Activated T-helper 17 cell treated with anti-CD3 and anti-CD28 coated beads, Interleukin-2, amount 50 U/mL, for 72 hours (primary cell): ENCODE measurements at places on chromosomes 4 and X. TPM values are rescaled to one million over a fixed set of nuclear protein-coding genes. Genes with fewer than 3 reads are reported as not detected.

DNA sequence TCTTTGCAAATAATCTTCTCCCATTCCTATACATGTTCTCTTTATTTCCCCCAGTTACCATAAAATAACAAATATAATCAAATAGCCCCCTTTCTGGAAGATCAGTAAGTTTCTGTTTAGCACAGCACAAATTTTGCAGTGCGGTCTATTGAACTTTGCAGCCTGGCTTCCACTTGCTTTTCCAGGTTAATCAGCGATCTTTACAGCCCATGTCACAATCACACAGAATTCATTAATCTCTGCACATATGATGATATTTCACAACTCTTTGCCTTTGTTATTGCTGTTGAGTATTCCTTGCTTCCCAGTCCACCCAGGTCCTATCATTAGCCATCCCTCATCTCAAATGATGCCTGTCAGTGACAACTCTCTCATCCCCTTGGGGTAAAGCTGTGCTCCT is 2358.0 kb downstream of the PCDH7 start:
- no peak for ATAC-seq

DNA sequence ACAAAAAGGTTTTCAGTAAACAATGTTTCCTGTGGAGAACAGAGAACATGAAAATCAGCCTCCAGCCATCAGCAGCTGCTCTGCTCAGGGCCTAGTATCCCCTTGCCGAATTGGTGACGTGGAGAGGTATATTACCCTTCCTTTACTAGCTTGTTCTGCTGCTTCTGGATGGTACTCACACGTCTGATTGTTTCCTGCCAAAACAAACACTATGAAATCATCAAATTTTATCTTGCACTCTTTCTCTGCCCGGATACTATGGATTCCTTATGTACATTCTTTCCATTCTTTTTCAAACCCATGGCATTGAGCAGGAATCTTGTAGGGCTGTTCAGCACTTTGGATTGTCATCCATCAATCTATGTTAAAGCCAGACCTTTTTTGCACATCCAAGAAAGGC is 18.8 kb upstream of the METAP1 start:
- no peak for ATAC-seq

DNA sequence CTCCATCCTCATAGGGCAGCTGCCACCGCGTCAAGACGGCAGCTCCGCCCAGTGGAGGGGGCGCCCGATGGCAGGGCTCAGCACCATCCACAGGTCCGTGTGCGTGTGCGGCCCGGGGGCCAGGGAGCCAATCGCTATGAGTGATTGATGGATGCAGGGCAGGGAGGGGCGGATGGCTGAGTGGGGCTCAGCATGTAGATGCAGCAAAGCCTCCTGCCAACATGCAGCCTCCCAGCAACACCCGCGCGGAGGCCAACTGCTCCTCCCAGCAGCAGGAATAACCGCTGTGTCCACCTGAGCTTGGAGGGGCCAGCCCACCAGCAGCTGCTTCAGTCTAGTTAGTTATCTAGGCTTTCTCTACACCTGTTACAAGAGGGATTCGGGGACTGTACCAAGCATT is 77.4 kb downstream of the MTMR1 start:
- ATAC-seq: no peak

GRCh38 chr4:74254386-74254785 is 53.9 kb upstream of the EPGN start:
- ATAC-seq: no peak

DNA sequence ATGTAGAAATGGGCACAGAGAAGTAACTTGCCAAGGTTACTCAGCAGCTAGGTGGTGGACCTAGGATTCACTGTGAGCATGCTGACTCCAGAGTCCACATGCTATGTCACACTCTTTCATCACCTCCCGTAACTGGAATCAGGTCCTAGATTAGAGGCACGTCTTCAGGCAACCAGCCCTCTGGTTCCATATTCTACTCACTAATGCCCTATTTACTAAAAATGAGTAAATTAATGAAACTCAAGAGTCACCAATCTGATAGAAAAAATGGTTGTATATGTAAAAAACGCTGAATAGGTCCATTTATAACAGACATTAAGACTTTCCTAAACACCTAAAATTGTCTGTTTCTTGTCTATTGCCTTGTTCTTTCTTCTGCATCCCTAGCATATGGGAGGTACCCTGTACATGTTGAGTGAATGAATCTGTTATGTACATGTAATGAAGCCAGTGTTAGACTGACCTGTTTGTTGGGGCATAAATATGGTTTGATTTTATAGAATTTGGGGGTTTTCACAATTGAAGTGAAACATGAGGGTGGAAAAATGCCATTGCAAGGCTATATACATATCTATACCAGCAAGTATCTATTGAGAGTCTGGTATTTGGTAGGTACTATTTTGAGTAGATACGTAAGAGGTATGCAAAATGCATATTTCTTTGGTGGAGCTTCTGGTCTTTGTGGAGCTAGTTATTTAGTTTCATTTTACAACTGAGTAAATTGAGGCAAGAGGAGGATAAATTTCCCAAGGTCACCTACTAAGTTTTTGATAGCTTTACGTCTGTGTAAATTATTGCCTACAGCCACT is 7.5 kb upstream of the RUFY3 start:
- no peak for ATAC-seq

DNA sequence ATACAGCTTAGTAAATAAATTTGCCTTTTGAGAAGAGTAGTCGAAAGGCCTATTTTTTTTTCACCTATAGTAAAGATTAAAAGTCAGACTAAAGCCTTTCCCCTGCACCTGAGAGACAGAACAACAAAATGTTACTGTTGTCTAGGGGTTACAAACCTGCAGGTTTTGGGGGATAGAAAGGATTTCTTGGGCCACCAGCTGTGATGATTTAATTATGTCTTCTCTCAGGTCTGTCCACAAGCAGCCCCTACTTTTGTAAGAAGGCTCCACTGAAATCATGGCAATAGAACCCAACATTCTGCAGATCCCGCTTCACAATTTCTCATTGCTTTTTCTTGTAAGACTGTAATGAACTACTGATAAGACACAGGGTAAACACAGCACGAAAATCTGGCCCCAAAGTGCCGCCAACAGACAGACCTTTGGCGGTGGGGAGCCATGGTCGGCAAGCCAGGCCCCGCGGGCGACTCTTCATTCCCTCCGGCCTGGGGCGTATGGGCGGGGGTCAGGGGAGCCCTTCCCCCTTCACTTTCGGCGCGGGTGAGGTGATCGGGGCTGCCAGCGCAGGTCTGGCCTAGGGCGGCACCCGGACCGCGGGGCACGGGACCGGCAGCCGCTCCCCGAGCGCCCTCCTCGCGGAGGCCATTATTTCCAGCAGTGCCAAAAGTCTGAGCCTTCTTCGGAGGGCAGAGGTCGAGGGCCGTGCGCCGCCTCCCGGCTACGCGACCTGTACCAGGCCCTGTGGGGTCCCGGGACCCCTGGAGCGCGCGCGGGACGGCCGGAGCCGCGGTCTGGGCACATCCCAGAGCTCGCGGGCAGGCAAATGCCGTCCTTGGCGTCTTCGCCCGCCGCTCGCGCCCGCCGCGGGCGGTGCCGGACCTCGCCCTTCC is 812 bp upstream of the KDM6A start:
- ATAC-seq: peak; percentile 30

DNA sequence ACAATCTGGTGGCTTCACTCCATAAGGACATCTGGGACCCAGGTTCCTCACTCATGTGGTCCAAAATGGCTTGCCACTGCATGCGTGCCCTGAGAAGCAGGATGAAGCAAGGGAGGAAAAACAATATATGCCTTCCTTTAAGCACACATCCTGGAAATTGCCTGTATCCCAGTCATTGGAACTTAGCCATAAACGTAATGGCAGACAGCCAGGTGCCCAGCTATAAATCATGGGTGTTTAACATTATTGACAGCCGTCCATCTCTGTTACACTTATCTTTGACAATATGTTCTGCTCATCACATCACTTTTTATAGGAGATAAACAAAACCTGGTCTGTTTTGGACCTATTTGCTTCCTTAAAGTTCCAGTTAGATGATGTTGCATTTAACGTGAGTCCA is 181.0 kb downstream of the AASDH start:
- ATAC-seq: no peak

DNA sequence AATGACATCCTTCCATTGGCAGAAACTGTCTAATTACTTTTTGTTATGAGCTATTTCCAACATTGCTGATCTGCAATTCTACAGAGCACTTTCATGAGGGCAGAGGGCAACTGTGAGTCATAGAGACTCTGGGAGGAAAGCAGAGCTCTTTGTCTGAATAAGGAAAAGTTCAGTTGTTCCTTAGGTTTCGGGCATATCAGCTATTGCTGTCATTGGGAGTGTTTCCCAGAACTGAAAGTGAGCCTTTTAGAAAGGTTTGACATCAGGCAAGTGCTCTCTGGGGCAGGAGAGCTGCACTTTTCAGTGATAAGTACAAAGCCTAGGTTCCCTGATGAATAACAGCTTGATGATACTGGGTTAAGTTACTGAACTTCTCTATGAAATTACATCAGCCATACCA is 119.2 kb upstream of the EDNRA start:
- no peak for ATAC-seq

MAGEE2 gene
- not detected for total RNA-seq

IL2RG gene
- total RNA-seq: 317 TPM

PSAPL1 gene
- not detected for total RNA-seq

CSAG2 gene
- not detected for total RNA-seq

SERTM2 gene
- not detected for total RNA-seq
